ENCODE measurements at places on chromosomes 4 and X.
A peak's percentile ranks its signal among the peaks of the same experiment; 100 is the strongest.

DNA sequence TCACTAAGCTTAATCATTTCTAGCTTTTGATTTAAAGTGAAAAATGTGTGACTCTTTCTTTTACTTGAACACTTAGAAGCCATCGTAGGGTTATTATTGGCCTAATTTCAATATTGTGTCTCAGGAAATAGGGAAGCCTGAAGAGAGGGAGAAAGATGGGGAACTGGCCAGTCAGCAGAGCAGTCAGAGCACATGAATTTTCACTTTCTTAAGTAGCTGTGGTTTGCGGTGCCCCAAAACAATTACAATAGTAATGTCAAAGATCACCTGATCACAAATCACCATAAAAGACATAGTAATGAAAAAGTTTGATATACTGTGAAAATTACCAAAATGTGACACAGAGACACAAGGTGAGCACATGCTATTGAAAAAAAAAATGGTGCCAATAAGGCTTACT is 45.5 kb downstream of the CENPC start:
- no peak for DNase-seq

- peak; percentile 35 for DNase-seq
These were observed 16.2 kb upstream of the ZCCHC12 start for GRCh38 chrX:118807151-118808017.

DNA sequence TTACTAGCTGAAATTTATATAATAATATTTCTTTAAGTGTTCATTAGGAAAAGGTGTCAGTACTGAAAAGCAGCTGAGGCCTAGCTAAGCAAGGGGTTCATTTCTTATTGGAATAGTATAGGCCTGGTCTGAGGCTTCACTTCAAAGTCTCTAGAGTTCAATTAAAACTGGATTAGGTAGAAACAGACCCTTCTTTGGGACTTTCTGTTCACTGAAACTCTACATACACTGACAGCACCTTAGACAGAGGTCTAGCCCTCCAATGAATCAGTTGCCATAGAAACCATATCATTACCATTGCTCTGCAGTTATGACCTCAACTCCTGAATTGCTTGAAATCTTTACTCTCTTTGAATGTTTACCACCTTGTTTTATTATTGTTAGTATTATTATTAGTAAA is 86.4 kb upstream of the MAB21L2 start:
- DNase-seq: peak; percentile 19

- DNase-seq: peak; percentile 58
These were observed 12.4 kb upstream of the STX18 start for GRCh38 chr4:4554234-4554633.

GRCh38 chrX:86028681-86029080 is 18.7 kb downstream of the CHM start:
- no peak for DNase-seq

DNA sequence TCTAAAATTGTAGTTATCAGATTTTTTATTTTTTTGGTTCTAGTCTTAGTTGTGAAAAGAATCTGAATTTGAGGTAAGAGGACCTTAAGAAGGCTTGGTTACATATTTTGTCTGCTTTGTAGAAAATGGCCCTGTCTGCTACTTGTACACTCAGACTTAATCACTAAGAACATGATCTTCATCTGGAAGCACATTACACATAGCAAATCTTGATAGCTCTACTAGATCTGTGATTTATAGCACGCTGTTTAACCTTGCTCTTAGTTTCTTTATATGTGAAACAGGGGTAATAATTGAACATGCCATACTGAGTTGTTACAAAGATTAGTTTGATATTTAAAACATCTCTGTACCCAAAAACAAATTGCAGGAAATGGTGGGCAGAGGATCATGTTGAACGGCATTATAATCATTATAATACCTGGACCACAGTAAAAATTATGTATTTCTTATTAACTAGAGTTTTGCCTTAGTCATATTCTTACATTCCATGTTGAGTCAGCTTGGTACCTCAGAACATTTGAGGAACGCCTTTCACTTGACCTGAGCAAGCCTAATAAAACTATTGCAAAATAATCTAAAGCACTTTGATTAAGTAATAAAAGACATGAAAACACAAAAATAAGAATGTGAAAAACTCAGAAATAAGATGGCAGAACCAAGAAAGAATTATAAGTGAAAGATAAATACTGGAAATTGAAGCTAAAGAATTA is 738.0 kb upstream of the AADAT start:
- no peak for DNase-seq

All from NCI-H1417 (cell line).